Thymus (tissue), 14 donors: ENCODE measurements at places on chromosomes 1 and 21. TPM values are rescaled to one million over a fixed set of nuclear protein-coding genes. Genes with fewer than 3 reads are reported as not detected.
A peak's percentile ranks its signal among the peaks of the same experiment; 100 is the strongest.

Gene MMEL1
- 0.33 TPM for total RNA-seq

DNA sequence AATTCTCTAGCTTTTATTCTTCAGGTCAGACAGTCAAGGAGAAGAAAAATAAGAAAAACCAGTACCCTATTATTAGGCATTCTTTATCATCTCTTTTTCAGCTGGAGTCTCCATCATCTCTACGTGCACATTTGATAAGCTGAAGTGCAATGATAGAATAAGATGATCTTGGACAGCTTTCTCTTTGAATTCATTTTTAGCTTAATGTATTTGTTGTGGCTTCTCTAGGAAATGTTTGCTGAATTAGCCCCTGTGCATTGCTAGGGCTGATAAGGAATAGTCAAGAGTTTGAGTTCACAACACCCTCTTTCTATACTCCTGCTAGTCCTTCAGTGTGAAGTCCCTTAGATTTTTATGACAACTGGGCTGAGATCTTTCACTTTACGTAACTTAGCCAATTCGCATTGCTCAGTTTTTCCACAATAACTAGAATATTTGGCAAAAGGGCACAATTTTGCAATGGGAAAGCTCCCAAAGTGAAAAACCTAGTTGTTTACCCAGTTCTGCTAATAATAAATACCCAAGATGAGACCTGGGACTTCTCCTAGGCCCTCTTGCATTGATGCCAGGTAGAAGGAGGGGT lies 7.0 kb upstream of the KCNJ15 start:
- DNase-seq = no peak

- peak; percentile 67 for DNase-seq
Observed at GRCh38 chr1:32627596-32628162, 22.7 kb downstream of the ZBTB8OS start.

DNA sequence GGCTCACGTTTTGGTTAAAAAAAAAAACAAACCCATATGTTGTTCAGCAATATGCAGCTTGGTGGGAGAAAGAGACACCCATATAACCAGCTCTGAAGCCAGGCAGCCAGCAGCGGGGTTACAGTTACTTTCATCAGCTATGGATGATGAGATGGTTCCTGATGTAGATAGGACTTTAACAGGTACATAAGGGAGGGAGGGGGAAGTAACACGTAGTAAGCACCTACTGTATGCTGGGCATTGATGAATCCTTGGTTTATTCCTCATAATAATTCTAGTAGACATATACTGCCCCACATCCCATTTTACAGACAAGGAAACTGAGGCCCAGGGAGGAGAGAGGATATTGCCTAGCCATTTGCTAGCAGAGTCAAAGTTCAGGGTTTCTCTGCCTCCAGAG lies 2.0 kb downstream of the SLC1A7 start:
- no peak for DNase-seq

GRCh38 chr1:8252266-8252951 lies 65.5 kb upstream of the SLC45A1 start:
- no peak for DNase-seq

- DNase-seq = no peak
Observed at GRCh38 chr1:6948416-6948815, 163.2 kb downstream of the CAMTA1 start.

- no peak for DNase-seq
Observed at GRCh38 chr1:84861516-84861915, 31.5 kb downstream of the LPAR3 start.

GRCh38 chr1:84834419-84835064 lies 58.5 kb downstream of the LPAR3 start:
- no peak for DNase-seq

- DNase-seq = peak; percentile 7
Observed at GRCh38 chr1:172180501-172181285, 239.8 kb upstream of the C1orf105 start.

- DNase-seq = no peak
Observed at GRCh38 chr1:184567009-184567408, 180.2 kb downstream of the C1orf21 start.

DNA sequence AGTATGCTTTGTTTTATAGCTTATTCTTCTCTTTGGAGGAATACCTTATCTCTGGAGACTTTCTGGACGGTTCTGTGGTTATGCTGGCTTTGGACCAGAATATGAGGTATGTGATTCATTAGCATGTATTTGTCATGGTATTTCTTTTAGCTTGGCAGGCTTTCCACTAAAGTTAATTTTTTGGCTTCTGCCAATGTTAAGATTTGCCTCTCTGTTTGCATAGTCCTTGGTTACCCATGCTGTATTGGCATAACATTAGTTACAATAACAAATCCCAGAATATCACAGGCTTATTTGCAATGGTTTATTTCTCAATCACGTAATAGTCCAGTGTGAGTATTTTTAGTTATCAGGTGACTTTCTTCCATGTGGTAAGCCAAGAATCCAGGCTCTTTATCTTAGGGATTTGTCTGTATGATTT lies 9.7 kb downstream of the ZMPSTE24 start:
- no peak for DNase-seq
